DMS79 (cell line): ENCODE measurements at places on chromosomes 5 and 9.

- DNase-seq = no peak
Observed at GRCh38 chr9:27468462-27469110, 55.5 kb upstream of the IFNK start.

GRCh38 chr5:75336615-75337336 is at the start of gene HMGCR:
TSS of gene HMGCR (plus strand) at chr5:75337220. CDS start at chr5:75342606, 5,386 bp downstream.
- peak; percentile 95 for DNase-seq

GRCh38 chr5:161167016-161167767 is 315.2 kb upstream of the ATP10B start:
- DNase-seq = no peak

GRCh38 chr5:75335486-75335885 is 1.5 kb upstream of the HMGCR start:
- no peak for DNase-seq

GRCh38 chr9:32344551-32345182 is 39.8 kb upstream of the ACO1 start:
- no peak for DNase-seq

- DNase-seq = no peak
Observed at GRCh38 chr5:133780619-133781280, 168.4 kb upstream of the FSTL4 start.

GRCh38 chr5:52063186-52063585 is 679.9 kb downstream of the ISL1 start:
- no peak for DNase-seq

- no peak for DNase-seq
Observed at GRCh38 chr9:131835151-131835910, 95.5 kb upstream of the RAPGEF1 start.

- DNase-seq = no peak
Observed at GRCh38 chr5:34016222-34016621, 8.4 kb upstream of the AMACR start.

- DNase-seq = no peak
Observed at GRCh38 chr5:109006129-109006528, 258.4 kb downstream of the FER start.

DNA sequence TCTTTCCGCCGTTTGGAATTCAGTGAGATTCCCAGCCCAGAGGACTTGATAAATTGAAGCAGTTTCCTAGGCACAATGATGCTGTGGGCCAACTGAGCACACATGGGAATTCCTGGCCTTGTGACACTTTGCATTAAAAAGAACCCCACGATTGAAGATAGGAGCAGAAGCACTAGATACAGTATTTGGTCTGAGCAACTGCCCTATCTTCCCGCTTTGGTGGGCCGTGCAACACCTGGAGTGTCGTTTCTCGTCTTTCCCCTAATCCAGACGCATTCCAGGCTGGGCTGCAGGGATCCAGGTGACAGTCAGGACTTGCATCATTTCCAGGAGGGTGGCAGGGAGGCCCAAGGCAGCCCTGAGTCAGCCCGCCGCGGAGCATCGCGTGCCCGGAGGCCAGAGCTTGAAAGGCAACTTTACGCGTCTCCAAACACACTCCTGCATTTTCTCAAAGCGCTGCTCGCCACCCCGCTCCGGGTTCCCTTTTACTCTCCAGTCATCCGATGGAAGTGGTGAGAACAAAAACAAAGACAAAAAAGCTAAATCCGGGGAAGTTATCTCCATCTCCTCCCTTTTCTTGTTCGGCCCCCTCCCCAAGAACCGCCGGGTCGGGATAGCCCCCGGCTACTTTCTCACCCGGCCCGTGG is 753 bp upstream of the STC2 start:
- no peak for DNase-seq

DNA sequence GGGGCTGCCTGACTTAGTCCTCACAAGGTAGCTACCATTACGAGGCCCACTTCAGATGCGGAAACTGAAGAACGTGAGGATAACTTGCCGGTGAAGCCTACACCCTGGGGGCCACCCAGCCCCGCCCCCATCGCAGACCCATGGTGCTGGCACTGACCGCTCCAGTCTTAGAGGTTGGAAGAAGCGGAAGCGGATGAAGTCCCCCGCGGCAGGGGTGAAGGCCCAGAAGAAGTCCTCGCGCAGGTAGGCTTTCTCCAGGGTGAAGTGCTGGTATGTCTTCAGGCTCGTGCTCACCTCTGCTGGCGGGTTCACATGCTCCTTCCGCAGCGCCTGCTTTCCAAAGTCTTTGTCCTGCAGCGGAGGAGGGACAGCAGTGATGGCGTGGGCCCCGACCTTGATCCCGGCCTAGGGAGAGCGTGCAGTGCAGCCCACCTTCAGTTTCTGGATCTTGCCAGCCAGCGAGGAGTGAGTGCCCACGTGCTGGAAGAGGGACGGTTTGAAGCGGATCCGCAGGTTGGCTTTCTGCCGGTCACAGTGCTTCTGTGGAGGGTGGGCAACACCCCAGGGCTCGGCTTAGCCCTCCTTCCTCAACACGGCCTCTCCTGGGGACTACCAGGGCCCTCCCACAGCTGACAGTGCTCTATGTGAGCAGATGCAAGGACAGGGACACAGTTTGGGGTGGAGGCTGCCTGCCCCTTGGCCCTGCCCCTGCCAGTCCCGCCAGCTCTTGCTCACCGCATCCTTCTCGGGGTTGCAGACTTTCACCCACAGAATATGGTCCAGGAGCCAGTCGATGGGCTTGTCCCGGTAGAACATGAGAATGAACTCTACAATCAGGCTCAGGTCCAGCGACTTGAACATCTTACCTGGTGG is 5.2 kb downstream of the LTC4S start:
- DNase-seq = no peak

DNA sequence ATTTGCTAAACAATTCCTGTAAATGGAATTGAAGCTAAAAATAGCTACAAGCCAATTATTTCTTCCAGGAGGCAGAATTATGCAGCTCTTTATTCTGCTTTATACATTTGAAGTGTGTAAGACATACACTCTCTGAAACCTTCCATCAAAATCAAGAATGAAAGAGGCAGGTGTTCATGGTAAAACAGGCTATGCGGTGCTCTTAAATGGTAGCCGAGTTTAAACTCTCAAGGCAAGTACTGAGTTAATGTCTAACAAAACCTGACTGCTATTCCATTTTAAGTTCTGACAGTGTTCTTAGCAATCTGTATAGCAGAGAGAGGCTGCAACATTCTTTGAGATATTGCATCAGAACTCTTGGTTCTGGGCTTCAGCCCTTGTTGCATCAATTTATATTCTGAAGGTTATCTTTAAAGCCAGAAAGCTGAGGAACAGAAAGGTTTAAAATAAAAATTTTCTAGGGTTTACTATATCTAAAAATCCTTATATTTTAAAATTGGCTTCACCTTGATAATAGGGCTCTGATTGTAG is 248.3 kb upstream of the CCNG1 start:
- DNase-seq = no peak

- no peak for DNase-seq
Observed at GRCh38 chr5:86869268-86869667, 251.5 kb downstream of the COX7C start.

- no peak for DNase-seq
Observed at GRCh38 chr5:9365512-9365911, 180.4 kb downstream of the SEMA5A start.

- no peak for DNase-seq
Observed at GRCh38 chr5:141223112-141223783, at the start of gene PCDHB14. TSS of gene PCDHB14 (plus strand) at chr5:141223343. CDS start at chr5:141223506, 163 bp downstream.

GRCh38 chr9:127595611-127596010 is 16.5 kb upstream of the STXBP1 start:
- DNase-seq = no peak

DNA sequence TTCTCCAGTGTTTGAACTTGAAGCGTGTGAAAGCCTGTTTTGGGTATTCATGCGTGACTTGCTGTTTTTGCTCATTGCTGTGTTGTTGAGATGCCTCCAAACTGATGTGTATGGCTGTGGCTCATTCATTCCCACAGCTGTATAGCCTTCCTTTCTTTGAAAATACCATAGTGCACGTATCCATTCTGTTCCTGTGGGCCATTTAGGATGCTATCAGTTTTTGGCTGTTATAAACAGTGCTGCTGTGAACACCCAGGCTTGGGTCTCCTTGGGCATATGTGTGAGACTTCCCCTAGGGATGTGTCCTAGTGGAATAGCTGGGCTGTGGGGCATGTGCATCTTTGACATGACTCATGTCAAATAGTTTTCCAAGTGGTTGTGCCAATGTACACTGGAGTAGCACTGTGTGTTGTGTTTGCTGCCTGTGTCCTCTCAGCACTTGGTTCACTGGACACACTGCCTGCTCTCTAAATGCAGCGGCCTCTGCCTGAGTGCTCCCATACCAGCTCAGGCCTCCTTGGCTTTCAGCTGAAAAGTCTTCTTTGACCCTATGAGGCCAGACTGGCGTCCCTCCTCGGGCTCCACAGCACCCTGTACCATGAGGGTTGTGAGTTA is 102.6 kb upstream of the TBC1D2 start:
- DNase-seq = no peak

DNA sequence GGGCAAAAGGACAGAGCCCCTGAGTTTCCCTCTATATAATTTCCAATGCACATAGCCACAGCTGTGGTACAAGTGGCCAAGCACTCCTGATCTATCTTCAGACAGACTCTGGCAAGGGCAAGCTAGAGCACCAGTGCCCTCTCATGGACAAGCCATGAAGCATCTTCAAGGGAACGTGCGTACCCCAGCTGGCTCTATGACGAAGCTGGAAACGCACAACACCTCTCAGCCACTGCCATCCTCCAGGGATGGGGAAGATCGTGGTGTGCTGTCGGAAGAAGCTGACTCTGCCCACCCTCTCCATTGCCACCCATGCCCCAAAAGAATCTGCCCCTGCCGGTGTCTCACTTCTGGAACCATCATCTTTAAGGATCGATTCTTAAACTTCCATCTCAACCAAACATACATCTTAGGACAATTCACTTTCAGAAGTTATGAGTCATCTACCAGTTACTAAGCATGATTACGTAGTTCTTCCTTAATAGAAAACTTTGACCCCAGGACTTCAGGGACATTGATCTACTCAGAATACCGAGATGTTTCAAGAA is 482.9 kb downstream of the AGTPBP1 start:
- peak; percentile 26 for DNase-seq

DNA sequence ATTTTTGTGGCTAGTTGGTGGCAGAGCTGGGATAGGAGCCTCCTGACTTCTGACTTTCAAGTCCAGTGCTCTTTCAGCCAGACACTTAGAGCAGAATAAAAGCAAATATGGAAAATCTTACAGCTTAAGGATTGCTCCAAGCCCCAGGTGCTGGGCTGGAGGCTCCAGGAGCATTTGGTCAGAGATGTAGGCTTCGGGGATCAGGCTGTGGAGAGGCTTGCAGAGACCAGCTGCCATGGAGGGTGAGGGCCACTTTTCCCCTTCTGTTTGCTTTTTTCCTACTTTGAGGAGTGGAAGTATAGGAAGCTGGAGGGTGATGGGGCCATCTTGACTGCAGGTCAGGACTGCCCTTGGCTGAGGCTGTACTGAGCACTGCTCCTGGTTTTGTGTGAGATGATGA is 58.9 kb downstream of the RGS3 start:
- no peak for DNase-seq

GRCh38 chr5:95153511-95153910 is 131.4 kb downstream of the MCTP1 start:
- DNase-seq = no peak

- DNase-seq = no peak
Observed at GRCh38 chr5:66892716-66893115, 296.5 kb downstream of the MAST4 start.

DNA sequence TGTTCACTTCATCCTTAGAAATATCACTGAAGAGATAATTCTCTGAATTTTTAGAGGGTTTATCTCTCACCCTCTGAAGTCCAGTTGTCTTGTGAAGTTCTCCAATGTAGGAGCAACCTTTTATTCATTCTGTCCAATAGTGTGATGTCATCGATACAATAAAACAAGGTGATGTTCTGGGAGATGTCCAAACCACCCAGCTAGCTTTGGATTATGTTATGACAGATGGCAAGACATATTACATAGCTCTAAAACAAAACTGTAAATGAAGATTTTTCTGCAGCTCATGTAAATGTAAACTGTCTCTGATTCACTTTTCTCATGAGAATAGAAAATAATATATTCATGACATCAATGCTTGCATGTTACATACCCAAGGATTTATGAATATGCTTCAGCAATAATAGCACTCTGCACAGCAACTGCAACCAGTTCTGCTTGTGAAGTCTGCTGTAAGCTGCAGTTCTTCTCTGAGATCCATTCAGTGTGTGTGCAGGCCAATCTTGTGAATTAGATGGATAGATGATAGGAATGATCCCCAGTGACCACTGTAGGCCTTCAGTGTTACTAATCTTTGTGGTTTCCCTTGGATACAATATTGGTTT is 172.6 kb upstream of the CDH12 start:
- DNase-seq = no peak

GRCh38 chr9:126448865-126449577 is 122.4 kb downstream of the MVB12B start:
- DNase-seq = no peak

- DNase-seq = no peak
Observed at GRCh38 chr9:118263949-118264348, 559.7 kb downstream of the TLR4 start.

DNA sequence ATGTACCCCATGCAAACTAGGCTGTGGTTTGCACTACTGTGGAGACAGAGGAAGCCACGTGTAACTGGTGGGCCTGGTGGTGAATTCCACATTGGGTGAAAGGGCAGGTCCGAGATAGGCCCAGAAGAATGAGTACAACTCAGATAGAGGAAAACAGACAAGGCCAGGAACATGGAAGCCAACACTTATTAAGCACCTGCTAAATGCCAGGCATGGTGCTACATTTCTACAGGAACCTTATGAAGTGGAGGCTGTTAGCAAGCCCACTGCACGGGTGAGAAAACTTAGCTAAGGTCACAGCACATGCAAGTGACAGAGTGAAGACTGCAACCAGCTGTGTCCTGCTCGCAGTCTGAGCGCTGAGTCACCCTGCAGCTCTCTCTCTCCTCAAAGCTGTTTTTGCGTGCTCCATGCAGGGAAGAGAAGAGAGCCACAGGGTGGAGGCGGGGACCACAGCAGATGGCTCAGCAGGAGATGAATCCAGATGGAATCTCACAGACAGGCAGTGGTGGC is 65.5 kb upstream of the SPTLC1 start:
- DNase-seq = no peak

DNA sequence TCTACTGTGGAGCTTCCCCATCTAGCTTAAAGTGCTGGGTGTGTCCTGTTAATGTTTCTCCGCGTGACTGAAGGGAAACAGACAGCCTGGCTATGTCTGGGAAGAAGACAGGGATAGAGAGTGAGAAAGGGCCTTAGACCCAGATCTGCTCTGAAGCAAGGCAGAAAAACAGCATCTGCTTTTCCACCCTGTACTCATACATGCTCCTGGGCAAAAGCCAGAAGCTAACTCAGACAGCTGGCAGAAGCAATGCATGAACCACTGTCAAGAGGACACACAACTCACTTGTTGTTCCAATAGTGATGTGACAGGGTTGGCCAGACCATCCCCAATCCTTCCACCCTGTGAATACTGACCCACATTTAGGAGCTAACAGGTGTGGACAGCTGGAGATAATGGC is 63.3 kb downstream of the DPYSL3 start:
- no peak for DNase-seq

- DNase-seq = no peak
Observed at GRCh38 chr5:68482199-68482598, 266.6 kb downstream of the PIK3R1 start.

GRCh38 chr5:139392678-139393496 is 2.0 kb downstream of the PROB1 start:
- DNase-seq = peak; percentile 13

- DNase-seq = no peak
Observed at GRCh38 chr9:87148331-87149104, 201.2 kb upstream of the GAS1 start.
